EL (cell line): ENCODE measurements at places on chromosomes 5 and 9.

- peak; percentile 88 for DNase-seq
These were observed 1.8 kb downstream of the LPCAT1 start for GRCh38 chr5:1521671-1522600.

GRCh38 chr9:8365029-8365428 is 565.5 kb upstream of the DMAC1 start:
- no peak for DNase-seq

DNA sequence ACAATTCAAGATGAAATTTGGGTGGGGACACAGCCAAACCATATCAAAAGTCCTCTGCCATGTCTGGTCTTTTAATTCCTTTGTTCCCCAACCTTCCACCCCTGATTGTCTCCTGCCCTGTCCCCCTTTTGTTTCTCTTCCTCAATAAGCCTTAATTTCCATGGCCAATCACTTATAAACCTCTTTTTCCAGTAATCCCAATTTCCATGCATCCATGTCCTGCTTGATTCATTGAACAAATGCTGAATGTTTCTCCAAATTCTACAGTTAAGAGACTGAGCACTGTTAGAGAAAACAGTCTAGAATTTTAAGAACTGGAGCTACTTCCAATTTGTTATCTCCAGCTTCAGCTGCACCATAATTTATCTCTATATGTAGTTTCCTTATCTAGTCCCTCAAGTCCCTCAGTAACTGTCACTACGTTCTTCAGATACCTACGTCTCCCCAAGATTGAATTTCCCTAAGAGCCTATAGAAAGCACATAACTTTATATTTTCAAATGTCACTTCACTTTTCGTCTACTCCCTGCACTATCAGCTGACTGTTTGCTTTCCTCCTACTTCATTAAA is 34.2 kb downstream of the TARS1 start:
- DNase-seq = no peak

- peak; percentile 34 for DNase-seq
These were observed 1.1 kb downstream of the EPB41L4B start for GRCh38 chr9:109319626-109320241.

DNA sequence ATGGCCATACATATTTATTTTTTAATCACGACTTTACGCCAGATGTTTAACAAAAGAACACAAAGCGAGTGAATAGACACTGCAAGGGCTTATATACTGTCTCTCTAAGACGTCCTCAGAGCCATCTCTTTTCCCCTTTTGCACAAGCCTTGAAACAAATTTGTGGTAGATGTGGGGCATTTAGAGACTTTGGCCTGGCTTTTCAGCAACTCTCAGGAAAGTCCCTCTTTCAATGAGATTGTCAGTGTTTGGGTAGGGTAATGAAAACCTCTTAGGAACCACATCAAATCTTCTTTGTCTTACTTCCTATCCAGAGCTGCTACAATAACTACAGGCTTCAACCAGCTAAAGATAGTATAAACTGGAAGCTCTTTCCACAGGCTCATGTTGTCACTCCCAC is 380.0 kb downstream of the ANXA1 start:
- DNase-seq = no peak

GRCh38 chr5:160071916-160072315 is 47.3 kb downstream of the PWWP2A start:
- no peak for DNase-seq

DNA sequence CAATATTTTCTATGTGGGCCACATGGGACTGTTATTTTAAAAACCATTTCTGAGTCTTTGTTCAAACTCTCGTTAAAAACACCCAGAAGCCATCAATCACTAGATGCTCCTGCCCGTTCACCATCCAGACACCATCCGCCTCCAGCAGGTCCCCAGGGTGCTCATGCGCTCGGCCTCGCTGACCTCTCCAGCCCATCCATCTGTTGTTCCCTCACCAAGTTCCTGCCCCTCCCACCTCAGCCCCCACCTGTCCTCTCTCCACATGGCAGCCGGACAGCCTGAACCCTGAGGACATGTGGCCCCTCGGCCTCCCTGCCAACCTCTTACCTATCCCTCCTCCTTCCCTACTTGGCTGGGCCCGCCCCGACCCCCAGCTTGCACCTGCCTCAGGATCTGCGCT is 31.6 kb downstream of the NSUN2 start:
- no peak for DNase-seq

DNA sequence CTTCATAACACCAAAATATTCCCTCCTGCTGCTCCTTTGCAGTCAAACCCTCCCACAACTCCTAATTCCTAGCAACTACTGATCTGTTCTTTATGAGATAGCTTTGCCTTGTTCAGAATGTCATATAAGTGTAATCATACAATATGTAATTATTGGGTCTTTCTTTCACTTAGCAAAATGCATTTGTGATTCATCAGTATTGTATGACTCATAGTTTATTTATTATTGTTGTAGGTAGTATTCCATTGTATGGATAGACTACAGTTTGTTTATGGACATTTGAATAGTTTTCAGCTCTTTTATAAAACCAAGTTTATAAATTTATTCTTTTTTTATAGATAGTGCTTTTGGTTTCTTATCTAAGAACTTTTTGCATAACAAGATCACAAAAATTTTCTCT is 468.2 kb upstream of the KIF2A start:
- no peak for DNase-seq

- DNase-seq = peak; percentile 17
These were observed 53.5 kb upstream of the GRIN3A start for GRCh38 chr9:101791938-101792337.

- no peak for DNase-seq
These were observed 451.2 kb upstream of the TLE4 start for GRCh38 chr9:79120533-79120932.

GRCh38 chr9:33742519-33742918 is 52.8 kb upstream of the PRSS3 start:
- DNase-seq = no peak

DNA sequence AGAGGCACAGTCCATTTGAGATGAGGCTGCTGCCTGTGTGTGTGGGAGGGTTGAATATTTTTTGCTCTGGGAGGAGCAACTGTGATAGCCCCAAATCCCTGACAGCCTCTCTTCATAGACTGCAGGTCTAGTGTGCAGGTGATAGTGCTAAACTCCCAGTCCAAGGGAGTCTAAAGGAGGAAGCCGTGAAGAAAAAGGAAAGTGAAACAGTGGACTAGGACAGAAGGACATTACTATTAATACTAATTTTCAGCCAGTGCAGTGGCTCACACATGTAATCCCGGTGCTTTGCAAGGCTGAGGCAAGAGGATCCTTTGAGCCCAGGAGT is 295.0 kb downstream of the PDE4D start:
- DNase-seq = no peak

- no peak for DNase-seq
These were observed 181.8 kb downstream of the ASTN2 start for GRCh38 chr9:117233016-117233415.

- DNase-seq = no peak
These were observed 23.4 kb downstream of the DBH start for GRCh38 chr9:133659516-133659915.

- peak; percentile 19 for DNase-seq
These were observed 18.0 kb downstream of the RXRA start for GRCh38 chr9:134344068-134344799.

DNA sequence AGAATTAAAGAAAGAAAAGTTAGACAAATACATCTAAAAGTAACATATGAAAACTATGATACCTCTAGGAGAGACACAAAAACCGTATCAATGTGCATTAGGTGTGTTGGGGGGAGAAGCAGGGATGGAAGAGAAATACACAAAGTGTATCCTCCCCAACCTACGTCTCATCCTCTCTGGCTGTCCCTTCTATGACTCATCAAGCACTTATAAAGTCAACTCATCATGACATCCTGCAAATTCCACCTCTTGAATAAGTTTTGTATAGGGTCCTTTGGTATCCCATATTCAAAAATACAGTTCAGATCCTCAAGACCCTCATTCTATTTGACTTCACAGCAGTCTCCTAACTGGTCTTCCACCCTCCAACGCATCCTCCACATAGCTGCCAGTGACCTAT is 917.6 kb upstream of the DMAC1 start:
- no peak for DNase-seq

GRCh38 chr5:50967009-50967562 is 300.6 kb downstream of the PARP8 start:
- DNase-seq = no peak

DNA sequence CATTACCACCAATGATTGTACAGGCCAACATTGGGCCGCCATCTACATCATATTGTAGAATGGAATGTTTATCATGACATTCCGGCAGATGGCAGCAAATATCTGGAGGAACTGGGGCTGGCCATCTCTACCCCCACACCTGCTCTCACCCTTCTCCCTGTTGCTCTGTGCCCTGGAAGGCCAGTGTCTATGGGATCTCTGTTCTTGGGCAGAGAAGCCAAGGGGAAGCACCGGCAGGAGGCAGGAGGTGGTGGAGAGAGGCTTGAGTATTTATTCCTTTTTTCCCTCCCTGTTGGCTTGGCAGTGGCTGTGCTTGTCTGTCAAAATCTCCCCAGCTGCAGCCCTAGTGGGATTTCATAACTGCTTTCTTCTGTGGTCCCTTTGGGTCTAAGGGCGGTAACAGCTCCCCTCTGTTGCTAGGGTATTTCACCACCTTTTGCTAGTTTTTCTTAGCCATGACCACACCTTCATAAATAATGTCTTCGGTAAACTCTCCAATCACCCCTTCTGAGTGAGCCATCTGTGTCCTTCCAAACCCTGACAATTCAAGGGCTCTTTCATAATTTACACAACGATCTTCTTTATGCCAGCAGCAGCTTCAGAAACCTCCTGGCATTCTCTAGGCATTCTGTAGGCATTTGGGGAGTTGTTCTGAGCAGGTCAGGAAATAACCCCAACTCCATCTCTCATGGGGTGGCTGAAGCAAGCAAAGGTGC is 225.8 kb downstream of the MELK start:
- no peak for DNase-seq

- DNase-seq = no peak
These were observed 239.1 kb upstream of the NUDT12 start for GRCh38 chr5:103801681-103802080.

DNA sequence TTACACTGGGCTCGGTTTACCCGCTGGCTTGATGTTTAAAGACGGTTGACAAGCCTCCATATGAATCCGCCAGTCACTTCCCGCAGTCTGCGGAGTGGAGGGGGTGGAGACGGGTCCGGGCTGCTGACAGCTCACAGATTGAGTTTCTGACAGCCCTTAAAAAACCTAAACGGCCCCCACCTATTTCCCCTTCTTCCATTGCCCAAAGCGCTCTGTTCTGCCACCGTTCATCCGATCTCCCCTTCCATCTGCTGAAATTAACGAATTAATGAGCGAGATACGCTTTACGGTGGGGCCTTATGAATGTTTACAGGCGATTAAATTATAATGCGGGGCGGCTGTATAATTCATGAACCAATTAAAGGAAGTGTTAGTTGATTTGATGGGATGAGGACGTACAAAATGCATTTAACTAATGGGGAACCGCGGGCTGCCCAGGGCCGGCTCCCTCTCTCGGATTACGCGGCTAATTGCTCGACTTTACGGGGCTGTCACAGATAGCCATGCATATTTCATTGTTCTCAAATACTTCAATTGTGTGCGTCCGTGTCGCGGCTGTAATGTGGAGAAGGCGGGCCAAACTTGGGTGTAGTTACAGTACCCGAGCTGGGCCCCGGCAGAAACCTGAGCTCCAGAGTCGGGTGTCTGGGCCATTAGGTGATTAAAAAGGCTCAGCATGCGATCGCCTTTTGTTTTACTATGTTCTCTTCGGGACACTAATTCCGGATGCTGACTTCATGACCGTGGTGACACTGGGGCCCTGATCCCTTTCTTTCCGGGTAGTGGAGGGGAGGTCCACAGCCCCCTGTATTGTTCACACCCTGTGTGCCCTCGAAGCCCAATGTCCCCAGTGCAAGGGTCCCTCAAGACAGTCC is 74.9 kb downstream of the GTF3C4 start:
- no peak for DNase-seq

GRCh38 chr5:36642089-36642488 is 35.7 kb downstream of the SLC1A3 start:
- no peak for DNase-seq

DNA sequence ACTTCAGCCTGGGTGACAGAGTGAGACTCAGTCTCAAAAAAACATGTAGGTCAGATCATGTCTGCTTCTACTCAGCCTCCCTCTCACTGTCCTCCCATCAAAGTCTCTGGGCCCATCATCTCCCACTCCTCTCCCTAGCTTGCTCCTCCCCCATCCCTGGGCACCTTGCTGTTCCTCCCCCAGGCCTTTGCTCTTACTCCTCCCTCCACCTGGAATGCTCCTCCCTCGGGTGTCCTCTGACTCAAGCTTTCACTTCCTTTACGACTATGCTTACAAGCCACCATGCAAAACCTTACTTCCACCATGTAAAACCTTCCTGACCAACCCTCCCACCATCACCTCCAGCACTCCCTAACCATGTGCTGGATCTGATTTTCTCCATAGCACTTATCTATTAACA is 51.5 kb downstream of the MTMR12 start:
- DNase-seq = no peak

DNA sequence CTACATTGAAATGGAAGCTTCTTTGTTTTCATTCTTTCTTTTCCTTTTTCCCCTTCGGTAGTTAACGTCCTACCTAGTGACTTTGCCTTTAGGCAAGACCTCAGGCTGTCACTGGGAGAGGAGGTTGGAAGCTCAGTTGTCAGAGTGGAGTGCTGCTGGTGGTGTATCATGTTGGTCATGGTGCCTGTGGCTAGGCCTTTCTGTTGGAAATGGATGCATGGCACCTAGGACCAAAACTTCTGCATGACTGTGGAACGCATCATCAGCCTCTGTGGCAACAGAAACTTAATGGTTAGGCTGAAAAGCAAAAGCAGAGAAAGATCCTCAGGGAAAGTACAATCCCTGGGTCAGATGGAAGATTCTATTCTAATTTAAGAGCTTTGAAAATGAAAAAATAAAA is 57.9 kb downstream of the OSTF1 start:
- peak; percentile 78 for DNase-seq

- DNase-seq = no peak
These were observed 47.3 kb upstream of the SLC28A3 start for GRCh38 chr9:84387821-84388220.

- DNase-seq = no peak
These were observed 104.7 kb downstream of the ADAMTS2 start for GRCh38 chr5:179240561-179240960.

GRCh38 chr5:4544049-4544670 is 596.0 kb upstream of the ADAMTS16 start:
- DNase-seq = no peak

GRCh38 chr9:109272745-109273144 is 48.1 kb downstream of the EPB41L4B start:
- no peak for DNase-seq

GRCh38 chr5:138559937-138560336 is 15.3 kb downstream of the HSPA9 start:
- no peak for DNase-seq

DNA sequence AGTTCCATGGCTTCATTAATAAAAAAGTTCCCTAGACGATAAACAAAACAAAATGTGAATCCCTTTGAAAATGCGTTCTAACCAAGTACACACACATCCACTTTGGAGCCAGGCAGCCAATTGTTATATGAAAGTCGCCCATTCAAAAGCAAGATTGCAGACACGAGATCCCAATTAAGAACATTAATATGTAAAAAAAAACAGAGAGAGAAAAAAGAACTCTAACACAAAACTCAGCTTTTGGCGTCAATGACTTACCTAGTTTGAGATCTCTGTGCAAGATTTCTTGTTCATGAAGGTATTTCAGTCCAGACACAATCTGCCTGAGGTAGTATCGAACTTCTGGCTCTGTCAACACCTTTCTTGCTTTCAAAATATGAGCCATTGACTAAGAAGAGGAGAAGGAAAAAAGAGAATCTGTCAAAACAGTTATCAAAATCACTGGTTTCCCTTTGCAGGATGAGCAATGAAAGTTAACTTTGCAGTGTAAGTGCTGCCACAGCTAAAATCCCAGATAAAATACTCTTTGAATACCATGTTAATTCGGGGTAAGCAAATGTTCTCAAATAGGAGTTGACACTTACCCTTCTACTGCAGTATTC is 1.6 kb downstream of the PLK2 start:
- no peak for DNase-seq
